ENCODE measurements at places on chromosomes 7 and 10. TPM values are rescaled to one million over a fixed set of nuclear protein-coding genes. Genes with fewer than 3 reads are reported as not detected.

- DNase-seq = no peak
These were observed 30.4 kb upstream of the BMPER start for GRCh38 chr7:33874943-33875342.

DNA sequence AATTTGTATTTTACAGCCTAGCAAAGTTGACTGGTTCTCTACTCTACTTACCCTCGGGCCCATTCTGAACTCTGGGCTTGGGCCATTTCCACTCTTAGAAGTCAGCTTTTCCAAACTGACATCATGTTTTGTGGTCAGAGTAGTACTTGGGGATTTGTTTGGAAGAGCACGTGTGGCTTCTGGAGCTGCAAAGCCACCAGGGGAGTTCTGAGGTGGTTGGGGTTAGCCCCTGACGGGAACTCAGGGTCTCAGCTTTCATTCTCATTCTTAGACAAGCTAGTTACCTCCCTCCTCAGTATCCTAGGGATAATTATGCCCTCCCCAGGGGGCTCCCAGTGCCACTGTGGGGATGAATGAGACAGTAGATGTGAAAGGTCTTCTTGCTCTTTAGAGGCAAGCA, 647.7 kb upstream of the GALNT17 start:
- no peak for DNase-seq

- DNase-seq = no peak
These were observed 34.8 kb downstream of the VKORC1L1 start for GRCh38 chr7:65907501-65908198.

DNMBP gene
- 7.7 TPM for total RNA-seq

SEMA3A gene
- 1.9 TPM for total RNA-seq

GRCh38 chr7:43942997-43943396, 16.8 kb downstream of the UBE2D4 start:
- no peak for DNase-seq

Data from left ventricle myocardium inferior (tissue), 1 donor.